ENCODE measurements at places on chromosomes 4 and X.

- no peak for DNase-seq
Observed at GRCh38 chr4:44186850-44187246, 261.8 kb downstream of the KCTD8 start.

- DNase-seq = no peak
Observed at GRCh38 chr4:111556141-111556781, 589.0 kb upstream of the FAM241A start.

DNA sequence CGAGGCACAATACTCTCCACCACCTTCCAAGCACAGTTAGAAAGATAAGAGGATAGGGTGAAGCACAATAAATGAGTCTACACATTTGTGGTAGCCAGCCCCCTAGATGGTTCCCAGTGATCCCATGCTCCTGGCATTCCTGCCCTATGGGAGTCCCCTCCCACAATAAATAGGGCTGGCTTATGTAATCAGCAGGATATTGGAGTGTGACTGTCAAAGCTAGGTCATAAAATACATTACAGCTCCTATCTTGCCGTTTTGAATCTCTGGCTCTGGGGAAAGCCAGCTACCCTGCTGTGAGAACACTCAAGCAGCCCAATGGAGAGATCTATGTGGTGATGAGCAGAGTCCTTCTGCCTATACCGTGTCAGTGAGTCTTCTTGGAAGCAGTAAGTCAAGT, 198.7 kb upstream of the NOCT start:
- DNase-seq = no peak

GRCh38 chr4:138050601-138051000, 191.5 kb downstream of the SLC7A11 start:
- DNase-seq = no peak

GRCh38 chrX:20270562-20270890, 3.8 kb upstream of the RPS6KA3 start:
- no peak for DNase-seq

- DNase-seq = no peak
Observed at GRCh38 chrX:134287346-134287745, 50.4 kb downstream of the CCDC160 start.

DNA sequence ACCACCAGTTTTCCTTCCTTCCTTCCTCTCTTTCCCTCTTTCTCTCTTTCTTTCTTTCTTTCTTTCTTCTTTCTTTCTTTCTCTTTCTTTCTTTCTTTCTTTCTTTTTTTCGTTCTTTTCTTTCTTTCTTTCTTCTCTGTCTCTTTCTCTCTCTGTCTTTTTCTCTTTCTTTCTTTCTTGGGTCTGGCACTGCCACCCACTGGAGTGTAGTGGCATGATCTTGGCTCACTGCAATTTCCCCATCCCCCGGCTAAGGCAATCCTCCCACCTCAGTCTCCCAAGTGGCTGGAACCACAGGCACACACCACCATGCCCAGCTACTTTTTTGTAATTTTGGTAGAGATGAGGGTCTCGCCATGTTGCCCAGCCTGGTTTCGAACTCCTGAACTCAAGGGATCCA, 51.6 kb upstream of the NHS start:
- no peak for DNase-seq

- no peak for DNase-seq
Observed at GRCh38 chrX:87873347-87873941, 355.8 kb downstream of the KLHL4 start.

DNA sequence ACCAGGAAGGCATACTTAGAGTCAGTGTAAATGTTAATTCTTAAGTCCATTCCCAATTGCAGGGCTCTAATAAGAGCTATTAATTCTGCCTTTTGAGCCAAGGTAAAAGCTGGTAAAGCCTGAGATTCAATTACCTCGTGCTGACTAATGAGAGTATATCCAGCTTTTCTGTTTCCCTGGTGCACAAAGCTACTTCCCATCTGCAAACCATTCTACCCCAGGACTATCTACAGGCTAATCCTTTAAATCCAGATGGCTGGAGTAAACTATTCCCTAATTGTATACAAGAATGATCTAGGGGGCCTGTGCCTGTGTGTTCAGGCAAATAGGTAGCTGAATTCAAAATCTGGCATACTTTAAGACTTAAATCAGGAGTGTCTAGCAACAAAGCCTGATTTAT, 365.0 kb downstream of the GPM6A start:
- DNase-seq = no peak

- no peak for DNase-seq
Observed at GRCh38 chr4:184796906-184797305, 28.9 kb downstream of the ACSL1 start.

DNA sequence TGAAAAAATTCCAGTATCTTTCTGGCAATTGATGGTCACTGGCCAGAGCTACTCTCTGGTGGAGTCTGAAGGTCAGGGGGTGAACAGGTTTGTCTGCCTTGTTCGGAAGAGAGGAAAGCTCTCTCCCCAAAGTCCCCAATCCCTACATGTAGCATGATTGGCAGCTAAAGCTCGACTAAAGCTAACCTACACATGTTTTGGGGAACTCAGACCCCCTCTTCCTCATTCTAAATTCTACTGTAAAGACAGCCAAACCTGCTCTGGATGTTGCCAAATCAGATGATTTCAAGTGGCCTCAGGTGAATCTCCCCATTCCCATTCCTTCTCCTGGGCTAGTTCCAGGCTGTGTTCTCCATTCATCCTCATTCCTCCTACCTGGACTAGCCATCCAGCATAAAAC, 84.1 kb downstream of the MSN start:
- DNase-seq = no peak

DNA sequence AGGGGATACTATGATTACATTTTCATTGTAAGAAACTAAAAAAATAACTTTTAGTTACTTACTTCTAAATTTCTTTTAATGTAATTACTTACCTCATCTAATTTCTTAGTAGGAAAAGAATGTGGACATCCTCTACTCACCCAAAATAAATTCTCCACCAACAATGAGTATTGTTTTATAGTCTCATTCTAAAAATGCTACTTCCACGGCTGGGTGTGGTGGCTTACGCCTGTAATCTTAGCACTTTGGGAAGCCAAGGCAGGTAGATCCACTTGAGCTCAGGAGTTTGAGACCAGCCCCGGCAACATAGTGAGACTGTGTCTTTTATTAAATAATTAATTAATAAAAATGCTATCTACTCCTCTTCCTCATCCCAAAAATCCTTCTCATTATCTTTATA, 99.8 kb downstream of the PPA2 start:
- no peak for DNase-seq

GRCh38 chr4:21778702-21779101, 169.9 kb downstream of the KCNIP4 start:
- DNase-seq = no peak

DNA sequence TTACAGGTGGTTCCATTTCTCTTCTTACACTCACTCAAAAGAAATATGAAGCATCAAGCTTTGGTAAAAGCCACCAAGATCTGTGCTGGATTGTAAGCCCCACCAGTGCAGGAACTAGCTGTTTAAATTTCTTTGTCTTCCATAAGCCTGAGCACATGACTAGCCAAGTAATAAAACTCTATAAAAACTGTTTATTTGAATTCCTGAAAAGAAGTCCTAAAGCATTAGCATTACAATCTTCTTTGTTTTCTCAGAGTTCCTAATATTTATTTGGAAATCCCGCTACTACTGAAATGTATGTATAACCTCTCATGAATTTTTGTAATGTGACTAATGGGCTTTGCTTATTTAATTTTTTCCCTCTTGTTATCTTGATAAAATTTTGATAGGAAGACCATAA, 65.9 kb downstream of the IQCM start:
- no peak for DNase-seq

GRCh38 chr4:138392751-138393308, 150.7 kb upstream of the SLC7A11 start:
- no peak for DNase-seq
